CD4-positive, alpha-beta T cell treated with Interleukin-17A for 1 hour (primary cell): ENCODE measurements at places on chromosomes 1 and 21.

DNA sequence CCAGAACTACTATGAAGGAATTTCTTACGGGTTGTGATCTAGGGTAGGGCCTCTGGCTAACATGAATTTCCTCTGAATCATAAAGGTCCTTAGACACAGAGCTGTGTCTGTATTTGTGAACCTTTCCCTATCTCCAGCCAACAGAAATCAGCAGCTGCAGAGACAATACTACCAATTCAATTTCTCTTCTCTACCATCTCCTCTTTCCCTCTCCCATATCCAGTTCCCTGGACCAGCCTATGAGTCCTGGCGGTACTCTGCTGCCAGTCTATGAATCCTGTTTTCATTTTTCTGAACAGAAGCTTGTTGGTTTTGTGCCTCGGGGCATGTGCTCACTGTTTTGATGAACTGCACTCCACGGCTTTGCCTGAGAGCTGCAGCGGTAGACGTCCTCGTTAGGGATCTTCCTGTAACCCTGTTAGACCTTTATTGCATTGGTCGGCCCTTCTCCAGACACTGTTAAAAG, 458.0 kb upstream of the VAMP3 start:
- DNase-seq: no peak

GRCh38 chr1:39671433-39671792, 494 bp downstream of the NT5C1A start:
- DNase-seq: no peak

DNA sequence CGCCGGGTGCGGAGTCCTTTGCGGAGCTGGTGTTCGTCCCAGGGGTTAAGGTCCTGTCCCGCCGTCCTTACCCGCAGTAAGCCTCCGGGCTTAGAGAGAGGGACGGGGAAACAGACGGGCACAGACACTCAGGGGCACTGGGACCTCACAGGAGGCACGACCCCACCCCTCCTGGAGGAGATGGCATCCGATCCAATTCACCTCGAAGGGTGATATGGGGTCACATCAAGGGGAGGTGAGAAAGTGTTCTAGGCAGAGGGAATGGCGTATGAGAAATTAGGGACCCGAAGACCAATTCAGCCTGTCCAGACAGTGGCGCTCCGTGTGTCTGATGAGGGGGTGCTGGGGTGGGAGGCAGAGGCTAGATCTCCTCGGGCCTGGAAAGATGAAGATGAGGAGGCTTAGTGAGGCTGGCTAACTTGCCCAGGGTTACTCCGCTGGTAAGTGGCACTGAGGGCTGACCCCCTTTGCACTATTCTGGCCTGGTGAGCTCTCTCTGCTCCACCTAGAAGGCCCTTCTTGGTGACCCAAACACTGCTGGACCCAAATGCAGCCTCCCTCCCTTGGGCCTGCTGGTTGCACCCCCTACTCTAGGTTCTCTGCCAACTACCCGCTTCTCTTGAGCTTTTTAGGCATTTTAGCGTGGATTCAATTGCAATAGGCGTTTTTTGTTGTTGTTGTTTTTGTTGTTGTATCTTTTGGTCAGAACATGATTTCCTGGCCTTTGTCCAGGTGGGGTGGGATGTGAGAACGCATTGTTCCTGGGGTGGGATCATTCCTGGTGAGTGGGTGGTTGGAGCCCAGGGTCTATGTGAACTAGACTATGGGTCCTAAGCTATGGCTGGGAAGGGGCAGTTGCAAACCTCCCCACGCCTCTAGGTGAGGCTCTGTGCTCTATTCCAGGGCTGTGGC, 12.3 kb downstream of the BTBD19 start:
- DNase-seq: peak; percentile 21

GRCh38 chr1:221793439-221794078, 51.7 kb upstream of the DUSP10 start:
- DNase-seq: peak; percentile 36
